Frontal cortex (tissue), 4 donors: ENCODE measurements at places on chromosomes 7 and 10.

DNA sequence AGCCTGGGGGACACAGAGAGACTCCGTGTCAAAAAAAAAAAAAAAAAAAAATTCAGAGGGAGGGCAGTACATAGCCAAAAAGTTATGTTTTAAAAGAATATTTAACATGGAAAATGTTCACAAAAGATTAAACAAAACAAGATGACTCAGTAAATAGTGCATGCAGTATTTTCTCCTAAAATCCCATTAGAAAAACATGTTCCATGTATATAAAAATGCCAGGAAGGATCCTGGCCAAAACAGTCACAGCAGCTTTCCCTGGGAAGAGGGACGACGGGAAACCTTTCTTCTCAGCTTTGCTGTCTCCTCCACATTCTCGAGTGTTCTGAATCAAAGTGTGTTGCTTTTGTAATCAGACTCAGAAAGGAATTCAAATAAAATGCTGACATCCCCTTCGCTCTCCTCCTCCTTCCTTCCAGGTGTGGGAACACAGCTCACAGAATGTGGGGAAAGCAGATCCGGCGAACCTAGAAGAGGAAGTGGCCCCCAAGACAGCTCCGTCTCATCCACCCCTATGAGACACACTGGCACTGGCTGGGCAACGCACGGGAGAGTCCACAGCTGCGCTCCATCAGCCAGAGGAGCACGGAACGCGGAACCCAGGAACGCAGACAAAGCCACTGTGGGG, 139.4 kb downstream of the MAD1L1 start:
- no peak for DNase-seq

DNA sequence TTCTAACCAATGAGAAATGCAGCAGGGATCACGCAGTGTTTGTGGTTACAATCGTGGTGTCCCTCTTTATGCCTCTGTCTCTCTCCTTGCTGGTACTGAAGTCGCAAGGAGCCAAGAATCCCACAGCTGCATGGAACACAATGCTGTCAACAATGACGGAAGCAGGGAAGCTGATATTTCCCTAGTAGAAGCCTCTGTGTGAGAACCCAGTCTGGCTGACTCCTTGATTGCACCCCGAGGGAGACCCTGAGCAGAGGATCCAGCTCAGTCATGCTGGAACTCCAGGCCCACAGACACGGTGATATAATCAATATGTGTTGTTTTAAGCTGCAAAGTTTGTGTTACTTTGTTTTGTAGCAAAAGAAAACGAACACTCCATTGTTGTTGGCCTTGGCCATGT, 677.9 kb downstream of the PARD3 start:
- DNase-seq, result no peak

- no peak for DNase-seq
Observed at GRCh38 chr10:9608602-9609001, 1409.1 kb upstream of the CELF2 start.

- no peak for DNase-seq
Observed at GRCh38 chr7:25032774-25033743, 53.1 kb upstream of the OSBPL3 start.

GRCh38 chr7:129110258-129110981, 34.1 kb upstream of the TSPAN33 start:
- no peak for DNase-seq

DNA sequence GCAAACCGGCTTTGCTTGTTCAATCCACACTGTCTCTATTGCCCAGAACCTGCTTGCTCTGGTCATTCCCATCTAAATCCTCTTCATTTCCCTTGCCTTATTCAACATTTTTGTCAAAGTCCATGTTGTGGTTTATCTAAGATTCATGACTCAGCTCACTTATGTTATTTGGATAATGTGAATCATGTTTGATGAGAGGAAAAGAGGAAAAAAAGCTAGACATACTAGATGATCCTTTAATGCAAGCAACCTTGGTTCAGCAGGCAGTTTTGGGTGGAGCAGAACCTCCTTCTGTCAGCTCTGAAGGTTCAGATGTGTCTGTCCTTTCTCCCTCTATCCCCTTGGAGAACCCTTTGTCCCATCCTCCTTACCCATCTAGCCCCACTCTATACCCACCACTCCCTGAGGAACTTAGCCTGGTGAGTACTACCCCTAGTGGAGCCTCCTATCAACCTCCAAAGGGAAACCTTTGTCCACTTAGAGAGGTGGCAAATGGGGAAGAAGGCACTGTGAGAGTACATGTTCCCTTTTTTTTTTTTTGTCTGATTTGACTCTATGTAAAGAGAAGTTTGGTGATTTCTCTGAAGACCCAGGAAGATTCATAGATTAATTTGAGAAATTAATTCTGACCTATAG, 2.1 kb upstream of the SAMD9L start:
- DNase-seq, result no peak

- DNase-seq, result no peak
Observed at GRCh38 chr10:99920901-99921300, 88.8 kb downstream of the DNMBP start.

GRCh38 chr10:5446390-5446926, 34.1 kb downstream of the NET1 start:
- DNase-seq, result peak; percentile 39

- no peak for DNase-seq
Observed at GRCh38 chr10:113743594-113743993, 7.9 kb upstream of the PLEKHS1 start.

DNA sequence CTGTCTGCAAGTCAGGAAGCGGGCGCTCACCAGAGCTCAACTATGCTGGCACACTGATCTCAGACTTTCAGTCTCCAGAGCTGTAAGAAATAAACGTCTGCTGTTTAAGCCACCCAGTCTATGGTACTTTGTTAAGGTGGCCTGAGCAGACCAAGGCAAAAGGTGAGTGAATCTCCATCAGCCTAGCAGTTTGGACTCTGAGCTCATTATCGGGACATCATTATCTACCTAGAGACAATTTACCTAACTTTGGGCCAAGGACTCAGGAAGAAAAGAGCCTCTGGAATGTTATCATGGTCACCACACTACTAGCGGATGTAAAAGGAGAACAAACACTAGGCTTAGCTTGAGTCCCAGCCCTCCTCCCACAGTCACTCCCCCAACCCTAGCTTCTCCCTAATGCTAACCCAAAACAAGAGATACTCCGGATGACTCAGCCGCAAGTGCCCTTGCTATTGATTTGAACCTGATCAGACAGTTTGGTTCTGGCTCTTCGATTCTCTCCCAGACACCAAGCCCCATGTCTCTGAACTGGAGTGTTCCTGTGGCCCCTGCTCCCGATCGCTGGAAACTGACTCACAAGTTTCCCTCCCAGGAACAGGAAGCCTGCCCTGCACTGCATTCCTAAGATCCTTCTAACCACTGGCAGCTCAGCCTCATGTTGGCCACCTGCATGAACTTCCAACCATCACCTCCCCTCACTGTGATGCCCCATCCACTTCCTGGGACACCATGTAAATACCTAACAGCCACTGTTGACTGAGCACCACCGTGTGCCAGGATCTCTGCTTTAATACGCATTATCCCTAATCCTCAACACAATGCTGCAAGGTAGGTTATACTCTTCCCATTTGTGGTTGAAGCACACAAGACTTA, 34.5 kb downstream of the CREB3L2 start:
- DNase-seq, result no peak

GRCh38 chr10:126046831-126047230, 150.5 kb downstream of the FANK1 start:
- DNase-seq, result no peak
